Stimulated activated CD4-positive, alpha-beta T cell treated with anti-CD3 and anti-CD28 coated beads, Interleukin-2, amount 100 ng/mL, for 24 hours (primary cell): ENCODE measurements at places on chromosomes 3 and 15.
A peak's percentile ranks its signal among the peaks of the same experiment; 100 is the strongest.

GRCh38 chr3:9067352-9067975 is 104.2 kb upstream of the RAD18 start:
- DNase-seq: peak; percentile 24

GRCh38 chr3:194137506-194138474 is 1.8 kb downstream of the HES1 start:
- peak; percentile 50 for DNase-seq

DNA sequence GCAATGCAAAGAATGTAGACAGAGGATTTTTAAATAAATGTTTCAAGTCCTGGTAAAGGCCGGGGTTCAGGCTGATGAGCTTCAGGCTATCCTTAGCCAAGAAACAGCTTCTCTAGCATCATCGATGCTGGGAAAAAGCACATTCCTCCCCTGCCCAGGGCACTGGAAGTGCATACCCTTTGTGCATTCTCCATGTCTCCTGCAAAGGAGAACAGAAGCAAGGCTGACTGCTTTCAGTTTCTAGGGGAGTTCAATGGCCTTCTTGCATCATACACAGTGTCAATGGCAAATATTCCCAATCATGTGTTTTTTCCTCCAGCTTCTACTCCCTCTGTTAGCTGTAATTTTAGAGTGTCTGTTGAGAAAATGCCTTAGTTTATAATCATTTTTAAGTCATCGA is 59.9 kb downstream of the GPR176 start:
- no peak for DNase-seq

DNA sequence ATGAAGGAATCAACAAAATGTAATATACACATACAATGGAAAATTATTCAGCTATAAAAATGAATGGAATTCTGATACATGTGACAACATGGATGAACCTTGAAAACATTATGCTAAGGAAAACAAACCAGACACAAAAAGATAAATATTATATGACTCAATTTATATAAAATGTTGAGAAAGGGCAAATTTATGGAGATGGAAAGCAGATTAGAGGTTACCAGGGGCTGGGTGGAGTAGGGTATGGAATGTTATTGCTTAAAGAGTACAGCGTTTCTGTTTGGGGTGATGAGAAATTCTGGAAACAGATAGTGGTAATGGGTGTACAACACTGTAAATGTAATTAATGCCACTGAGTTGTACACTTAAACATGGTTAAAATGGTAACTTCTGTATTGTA is 50.9 kb downstream of the EMC4 start:
- no peak for DNase-seq

- no peak for DNase-seq
Observed at GRCh38 chr15:73746261-73746660, 6.9 kb downstream of the INSYN1 start.

DNA sequence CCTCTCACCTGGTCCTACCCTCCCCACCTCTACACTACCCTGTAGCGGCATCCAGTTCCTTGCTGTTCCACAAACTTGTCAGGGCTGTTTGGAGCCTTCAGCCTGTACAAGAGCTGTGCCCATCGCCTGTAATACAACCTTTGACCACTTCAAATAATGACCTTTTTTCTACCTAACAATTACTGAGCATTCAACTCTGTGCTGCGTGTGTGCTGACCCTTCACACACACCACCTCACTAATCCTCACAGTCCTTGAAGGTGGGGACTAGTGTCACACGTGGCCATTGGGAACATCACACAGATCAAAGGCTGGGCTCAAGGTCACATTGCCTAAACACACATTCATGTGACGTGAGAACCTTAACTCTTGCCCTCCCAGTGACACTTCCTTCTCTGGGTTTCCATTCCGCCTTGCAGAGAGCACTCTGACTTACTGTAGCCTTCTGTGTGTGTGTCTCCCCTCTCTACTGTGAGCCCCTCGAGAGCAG is 3.1 kb downstream of the C3orf20 start:
- DNase-seq: no peak

DNA sequence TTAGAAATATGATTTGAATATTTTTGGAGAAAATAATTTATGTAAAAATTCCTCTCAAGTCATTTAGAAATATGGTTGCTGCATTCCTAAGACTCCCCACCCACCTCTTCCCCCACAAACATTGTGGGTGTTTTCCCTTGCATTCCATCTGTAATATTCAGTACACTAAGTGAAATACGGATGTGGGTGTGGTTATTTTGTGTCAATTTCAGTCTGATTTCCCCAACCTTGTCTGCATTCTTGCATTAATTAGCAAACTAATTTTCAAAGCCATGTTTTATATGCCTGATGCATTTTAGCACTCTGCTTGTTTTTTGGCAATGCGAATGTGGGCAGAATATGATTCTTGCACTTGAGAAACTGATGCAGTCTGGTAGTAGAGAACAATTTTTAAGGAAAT is 408.3 kb upstream of the RGMA start:
- DNase-seq: no peak
